ENCODE measurements at places on chromosomes 7 and 10.
A peak's percentile ranks its signal among the peaks of the same experiment; 100 is the strongest.

DNA sequence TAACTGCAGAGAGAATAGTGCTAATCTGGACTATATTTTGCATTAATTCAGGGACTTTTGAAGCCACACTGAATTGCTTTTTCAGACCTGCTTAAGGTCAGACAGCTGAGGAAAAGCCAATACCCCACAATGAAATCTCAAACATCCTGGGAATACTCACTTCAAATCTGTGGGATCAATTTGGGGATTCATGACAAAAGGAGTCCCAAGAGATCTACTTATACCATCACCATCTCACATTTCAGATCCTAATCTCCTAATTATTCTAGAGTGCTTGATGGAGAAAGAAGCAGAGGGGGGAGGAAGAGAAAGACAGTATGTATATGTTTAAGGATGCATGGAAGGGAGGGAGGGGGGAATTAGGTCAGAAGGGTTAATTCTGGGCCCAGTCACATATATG is 202.2 kb downstream of the CACNA2D1 start:
- DNase-seq = no peak

DNA sequence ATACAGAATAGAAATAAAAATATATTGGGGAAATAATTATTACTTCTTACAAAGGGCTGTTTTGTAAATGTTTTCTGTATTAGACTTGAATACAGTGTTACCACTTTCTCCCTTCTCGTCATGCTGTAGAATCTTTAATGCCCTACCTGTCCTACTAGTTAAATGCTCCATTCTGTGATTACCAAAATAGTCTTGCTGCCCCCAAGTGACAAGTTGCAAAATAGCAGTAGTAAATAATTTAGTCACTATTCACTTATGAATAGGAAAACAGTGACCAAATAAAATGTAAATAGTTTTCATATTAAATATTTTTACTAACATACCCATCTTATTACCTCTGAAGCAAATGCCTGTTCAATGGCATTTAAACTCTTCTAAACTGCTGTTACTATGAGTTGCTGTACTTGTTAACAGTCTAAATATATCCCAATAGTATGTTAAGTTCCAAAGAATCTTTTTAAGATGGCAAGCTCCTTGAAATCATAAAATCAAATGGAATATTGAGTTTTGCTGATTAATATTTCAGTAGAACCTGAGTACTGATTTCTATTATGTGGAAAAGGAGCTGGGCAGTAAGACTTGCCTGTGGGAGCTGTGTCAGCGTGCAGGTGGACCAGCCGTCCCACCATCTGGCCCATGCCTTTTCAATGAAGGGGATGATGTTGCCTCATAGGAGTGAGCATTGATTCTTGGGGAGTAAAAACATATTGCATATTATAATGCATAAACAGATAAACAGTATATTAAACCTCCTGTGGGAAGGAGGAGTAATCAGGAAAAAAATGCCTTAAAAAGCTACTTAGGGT is 18.1 kb upstream of the OIT3 start:
- DNase-seq = peak; percentile 40

DNA sequence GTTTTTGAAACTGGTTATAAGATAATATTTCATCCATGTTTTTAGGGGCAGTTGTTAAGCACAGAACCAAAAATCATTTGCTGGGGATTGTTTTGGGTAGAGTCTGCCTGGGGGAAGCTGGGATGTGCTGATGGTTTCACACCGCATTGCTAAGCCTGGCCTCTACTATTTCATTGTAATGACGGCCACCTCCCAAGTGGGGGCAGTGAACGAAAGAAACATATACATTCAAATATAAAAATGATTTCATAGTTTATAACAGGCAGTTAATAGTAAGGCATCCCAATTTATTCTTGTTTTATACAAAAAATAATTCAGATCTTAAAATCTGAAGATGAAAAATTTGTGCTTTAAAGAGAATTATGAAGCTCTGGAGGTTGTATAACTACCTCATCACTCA is 750.8 kb downstream of the REEP3 start:
- DNase-seq = no peak

GRCh38 chr7:1560620-1561031 is 4.6 kb upstream of the TMEM184A start:
- no peak for DNase-seq

- no peak for DNase-seq
Observed at GRCh38 chr7:12865593-12865992, 178.2 kb downstream of the ARL4A start.

DNA sequence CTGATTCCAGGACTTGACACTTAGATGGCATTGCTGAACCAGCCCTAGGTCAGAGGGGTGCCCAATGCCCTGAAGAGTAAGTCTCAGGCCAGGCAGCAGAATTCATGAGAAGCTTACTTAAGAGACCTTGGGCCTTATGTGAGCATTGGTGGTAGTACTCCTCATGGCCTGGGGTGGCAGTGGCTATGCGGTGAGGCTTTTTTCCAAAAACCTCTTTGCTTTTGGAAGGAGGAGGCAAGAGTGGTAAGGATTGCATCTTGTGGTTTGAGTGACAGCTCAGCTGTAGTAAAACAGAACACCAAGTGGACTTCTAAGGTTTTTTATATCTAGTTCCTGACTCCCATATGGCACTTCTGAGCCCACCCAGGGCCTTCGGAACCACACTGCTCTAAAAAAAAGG is 459.0 kb upstream of the STEAP1 start:
- no peak for DNase-seq

GRCh38 chr7:4739528-4739992 is 35.9 kb upstream of the AP5Z1 start:
- no peak for DNase-seq

DNA sequence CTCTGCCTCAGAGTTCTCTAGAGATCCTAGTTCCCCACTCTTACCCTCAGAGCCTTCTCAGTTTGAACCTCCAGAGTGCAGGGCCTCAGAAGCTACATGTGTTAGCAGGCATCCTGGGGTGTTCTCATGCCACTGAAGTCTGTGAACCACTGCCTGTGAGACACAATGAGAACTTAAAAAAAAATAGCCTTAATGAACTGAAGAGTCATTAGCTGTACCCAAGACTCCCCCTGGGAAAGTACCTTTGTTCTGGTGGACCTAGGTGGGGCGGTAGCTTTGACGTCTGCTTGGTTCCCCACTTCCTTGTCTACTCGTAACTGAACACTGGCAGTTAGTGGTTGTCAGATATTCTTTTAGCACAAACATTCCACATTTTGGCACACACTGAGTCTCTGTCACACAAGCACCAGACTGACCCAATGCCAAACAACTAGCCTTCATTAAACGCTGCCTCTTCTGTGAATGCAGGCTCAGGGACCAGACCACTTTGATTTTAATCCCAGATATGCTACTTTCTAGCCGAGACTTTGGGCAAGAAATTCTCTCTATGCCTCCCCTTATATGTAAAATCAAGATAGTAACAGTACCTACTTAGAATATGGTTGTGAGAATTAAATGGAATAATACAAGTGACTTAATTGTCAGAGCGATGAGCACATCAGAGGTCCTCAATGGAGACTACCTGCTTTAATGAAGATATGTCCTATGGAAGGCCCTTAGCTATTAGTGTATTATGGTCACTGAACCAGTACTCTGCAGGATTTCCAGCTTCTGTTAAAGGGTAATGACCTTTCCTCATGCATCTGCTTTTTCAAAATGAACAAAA is 75.3 kb upstream of the CC2D2B start:
- no peak for DNase-seq

DNA sequence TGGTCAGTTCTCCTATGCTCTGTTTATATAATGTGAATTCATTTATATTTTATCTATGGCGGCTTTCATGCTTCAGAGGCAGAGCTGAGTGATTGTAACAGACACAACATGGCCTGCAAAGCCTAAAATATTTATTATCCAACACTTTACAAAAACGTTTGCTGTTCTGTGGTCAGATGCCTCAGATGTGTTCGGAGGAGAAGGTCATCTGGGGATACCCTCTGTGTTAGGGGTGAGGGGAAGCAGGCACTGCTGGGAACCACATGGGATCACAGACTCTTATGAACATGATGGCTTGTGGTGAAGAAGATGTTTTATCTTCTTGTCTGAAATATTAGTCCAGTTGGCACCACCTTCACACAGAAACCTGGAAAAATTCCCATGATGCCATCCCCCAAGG is 203.4 kb downstream of the PHTF2 start:
- no peak for DNase-seq

- DNase-seq = peak; percentile 12
Observed at GRCh38 chr10:31808258-31809218, 120.1 kb downstream of the ARHGAP12 start.

GRCh38 chr10:3333426-3333825 is 160.8 kb upstream of the PITRM1 start:
- no peak for DNase-seq

- no peak for DNase-seq
Observed at GRCh38 chr10:106255111-106255678, 909.3 kb downstream of the SORCS1 start.

- DNase-seq = no peak
Observed at GRCh38 chr10:47376522-47377220, 7.4 kb downstream of the ZNF488 start.

- DNase-seq = no peak
Observed at GRCh38 chr10:128897401-128898129, 569.5 kb upstream of the MGMT start.

GRCh38 chr10:132697578-132698200 is 88.3 kb downstream of the NKX6-2 start:
- DNase-seq = no peak

- peak; percentile 60 for DNase-seq
Observed at GRCh38 chr10:105189463-105189800, 548.3 kb downstream of the SORCS3 start.

DNA sequence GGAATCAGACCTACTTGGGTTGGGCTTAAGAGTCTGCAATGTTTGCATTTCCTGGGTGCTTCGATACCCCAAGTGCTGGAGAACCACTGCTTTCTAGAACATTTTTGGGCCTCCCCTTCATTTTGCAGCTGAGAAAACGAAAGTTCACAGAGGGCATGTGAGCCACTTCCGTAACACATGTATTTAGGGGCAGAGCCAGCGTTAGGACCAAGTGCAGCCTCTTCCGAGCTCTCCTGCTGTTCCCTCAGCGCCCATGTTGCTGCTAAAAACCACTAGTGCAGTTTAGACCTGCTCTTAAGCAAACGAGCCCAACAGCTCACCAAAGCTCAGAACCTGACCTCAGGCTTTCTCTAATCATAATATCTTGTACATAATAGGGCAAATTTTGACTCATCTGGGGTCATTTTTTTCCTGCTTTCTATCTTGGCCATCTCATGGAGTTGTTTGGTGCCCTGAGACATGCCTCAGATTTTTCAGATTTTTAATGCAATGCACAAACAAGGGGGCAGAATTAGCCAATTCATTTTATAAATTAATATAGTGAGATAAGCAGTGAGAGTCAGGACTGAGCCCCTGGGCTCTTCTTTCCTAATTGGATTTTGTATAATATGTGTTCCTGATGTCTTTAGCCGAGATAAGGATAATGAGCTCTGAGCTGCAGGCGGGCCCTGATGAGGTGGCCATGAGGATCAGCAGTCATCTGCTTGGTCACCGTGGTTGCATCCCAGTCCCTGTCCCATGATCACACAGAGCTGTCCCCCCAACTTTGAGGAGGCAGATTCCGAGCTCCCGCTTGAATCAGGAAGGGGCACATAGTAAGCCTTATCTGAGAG is 12.9 kb downstream of the BAG3 start:
- DNase-seq = no peak

- no peak for DNase-seq
Observed at GRCh38 chr10:119365773-119366599, 158.6 kb downstream of the GRK5 start.

- DNase-seq = no peak
Observed at GRCh38 chr10:94631077-94631875, 52.3 kb upstream of the CYP2C18 start.

DNA sequence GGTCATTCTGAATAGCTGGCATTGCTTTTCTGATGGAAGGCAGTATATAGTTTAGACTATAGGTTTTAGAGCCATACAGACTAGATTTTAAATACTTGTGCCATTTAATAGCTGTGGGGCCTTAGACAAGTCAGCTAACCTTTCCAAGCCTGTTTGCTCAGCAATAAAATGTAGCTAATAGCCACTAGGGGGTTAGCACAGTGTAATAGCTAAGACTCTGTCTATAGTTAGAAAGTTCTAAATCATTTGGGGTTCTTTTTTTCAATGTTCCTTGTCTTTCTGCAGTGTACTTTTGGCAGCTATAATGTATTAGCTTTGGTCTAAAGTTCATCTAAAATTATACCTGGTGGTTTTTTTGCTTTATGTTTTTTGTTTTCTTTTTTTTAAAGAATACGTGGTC is 7.5 kb upstream of the KIFBP start:
- DNase-seq = no peak

Data from urothelium cell line (cell line).